Stimulated activated CD4-positive, alpha-beta T cell treated with anti-CD3 and anti-CD28 coated beads, Interleukin-15, amount 100 ng/mL, for 24 hours (primary cell): ENCODE measurements at places on chromosomes 11 and 22.

- no peak for DNase-seq
These were observed 110.2 kb downstream of the MYO18B start for GRCh38 chr22:25852223-25852622.

DNA sequence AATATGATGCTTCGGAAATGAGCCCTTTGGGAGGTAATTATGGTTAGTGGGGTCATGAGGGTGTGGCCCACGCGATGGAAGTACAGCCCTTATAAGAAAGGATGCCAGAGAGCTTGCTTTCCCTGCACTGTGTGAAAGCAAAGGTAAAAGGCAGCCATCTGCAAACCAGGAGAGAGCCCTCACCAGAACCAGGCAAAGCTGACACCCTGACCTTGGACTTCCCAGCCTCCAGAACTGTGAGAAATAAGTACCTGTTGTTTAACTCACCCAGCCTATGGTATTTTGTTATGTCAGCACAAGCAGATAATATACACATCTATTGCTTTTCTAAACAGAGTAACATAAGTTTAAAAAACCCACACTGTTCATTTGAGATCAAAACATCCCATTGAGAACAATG is 50.7 kb downstream of the SYN3 start:
- no peak for DNase-seq

DNA sequence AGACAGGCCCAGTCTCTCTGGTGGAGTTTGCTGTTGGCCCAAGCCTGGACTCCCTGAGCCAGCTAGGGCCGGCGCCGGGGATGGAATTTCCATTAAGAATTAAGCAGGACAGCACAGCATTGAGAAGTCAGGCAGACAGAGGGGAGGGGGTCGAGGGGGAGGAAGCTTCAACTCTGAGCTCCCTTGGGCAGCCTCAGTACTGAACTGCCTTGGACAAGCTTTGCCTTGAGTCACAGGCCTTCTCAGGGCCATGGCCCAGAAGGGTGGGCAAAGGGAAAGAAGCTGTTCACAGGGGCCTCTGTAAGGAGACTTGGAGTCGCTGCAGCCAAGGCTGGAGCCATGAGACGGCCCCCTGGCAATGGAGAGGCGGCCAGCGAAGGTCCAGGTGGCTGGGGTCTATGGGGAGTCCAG is 2.6 kb upstream of the INSC start:
- no peak for DNase-seq

DNA sequence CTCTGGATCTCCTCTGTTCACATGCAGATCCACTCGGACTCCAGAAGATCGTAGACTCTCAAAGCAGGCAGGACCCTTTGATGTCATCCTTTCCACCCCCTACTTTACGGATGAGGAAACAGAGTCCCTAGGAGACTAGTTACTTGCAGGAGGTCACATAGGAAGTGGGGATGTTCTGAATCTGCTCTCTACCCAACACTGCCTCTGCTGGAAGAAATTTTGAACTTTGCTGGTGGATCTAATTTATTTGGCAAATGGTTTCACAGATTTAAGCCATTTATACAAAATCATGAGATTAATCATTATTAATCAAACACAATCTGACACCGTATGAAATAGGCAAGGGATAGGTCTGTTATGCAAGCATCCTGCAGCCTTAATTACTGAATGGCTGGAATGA is 55.0 kb upstream of the USP47 start:
- DNase-seq: no peak

DNA sequence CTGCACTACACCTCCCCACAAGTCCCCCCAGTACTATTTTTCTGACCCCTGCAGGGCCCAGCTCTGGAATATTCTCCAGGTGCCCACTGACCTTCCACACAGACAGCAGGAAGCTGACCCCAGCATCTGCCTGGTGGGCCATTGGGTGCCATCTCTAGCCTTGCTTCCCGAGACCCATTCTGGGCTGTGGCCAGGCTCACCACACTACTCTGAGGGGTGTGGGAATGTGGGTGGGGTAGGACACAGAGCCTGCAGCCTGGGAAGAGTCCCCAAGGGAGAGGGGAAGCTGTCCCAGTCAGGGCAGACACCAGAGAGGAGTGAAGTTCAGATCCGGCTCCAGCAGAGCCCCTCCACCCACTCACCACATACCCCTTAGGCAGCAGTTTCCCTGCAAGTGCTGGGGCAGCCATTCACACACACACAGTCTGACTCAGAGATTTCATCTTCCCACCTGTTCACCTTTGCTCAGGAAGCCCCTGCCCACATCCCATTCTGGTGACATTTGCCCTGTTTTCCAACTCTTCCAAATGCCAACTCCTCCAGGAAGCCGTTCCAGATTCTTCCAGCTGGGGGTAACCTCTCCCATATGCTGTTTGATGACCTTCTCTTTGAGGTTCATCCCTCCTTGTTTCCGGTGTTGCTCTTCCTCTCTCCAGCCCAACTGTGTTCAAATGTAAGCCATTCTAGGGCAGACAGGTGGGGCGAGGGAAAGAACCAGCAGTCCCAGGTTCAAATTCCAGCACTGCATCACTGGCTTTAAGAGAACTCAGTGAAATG is 1.9 kb downstream of the SLCO2B1 start:
- DNase-seq: no peak

DNA sequence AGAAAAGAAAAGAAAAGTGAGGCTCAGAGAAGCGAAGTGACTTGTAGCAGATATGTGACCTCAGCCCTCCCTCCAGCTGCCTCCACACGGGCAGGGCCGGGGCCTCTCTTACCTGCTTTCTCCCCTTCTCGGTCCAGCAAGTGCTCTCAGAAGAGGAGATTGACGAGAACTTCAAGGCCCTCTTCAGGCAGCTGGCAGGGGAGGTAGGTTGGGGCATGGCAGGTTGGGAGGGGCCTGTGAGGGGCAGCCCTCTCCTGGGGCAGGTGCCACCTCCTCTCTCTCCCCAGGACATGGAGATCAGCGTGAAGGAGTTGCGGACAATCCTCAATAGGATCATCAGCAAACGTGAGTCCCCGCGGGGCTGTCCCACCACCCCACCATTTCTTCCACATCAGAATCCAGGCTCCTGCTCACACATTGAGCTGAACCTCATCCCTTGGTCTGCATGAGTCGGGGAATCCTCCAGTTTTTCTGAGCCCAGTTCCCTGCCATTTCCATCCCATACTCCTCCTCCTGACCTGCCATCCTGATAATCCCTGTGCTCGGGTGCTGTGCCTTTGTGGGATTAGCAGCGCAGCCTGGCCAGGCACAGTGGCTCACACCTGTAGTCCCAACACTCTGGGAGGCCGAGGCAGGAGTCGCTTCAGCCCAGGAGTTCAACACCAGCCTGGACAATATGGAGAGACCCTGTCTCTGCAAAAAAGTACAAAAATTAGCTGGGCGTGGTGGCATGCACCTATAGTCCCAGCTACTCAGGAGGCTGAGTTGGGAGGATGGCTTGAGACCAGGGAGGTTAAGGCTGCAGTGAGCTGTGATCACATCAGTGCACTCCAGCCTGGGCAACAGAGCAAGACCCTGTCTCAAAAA is 26.4 kb downstream of the CAPN1 start:
- no peak for DNase-seq

GRCh38 chr22:46201059-46201757 is 48.9 kb downstream of the CDPF1 start:
- DNase-seq: no peak

GRCh38 chr11:95465887-95466286 is 234.9 kb upstream of the SESN3 start:
- no peak for DNase-seq
